Chondrocyte (in vitro differentiated cells): ENCODE measurements at places on chromosomes 1 and 21. TPM values are rescaled to one million over a fixed set of nuclear protein-coding genes. Genes with fewer than 3 reads are reported as not detected.

DNA sequence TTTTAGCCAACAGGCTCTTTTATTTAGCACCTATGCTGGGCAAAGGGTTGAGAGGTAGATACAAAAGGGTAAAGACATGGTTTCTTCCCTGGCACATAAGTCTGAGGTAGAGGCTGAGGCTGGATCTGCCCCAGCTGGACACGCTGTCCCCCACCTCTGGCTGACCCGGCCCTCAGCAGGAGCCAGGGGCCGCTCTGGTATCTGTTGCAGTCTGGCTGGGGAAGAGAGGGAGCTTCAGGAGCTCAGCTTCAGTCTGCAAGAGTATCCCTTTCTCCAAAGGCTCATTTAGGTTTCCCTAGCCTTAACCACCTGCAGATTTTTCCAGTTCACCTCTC, 14.2 kb downstream of the BLACAT1 start:
- H3K27me3 ChIP-seq = peaks cover 36% of the 10 kb centered on the region
- peaks cover 12% of the 10 kb centered on the region for H3K4me1 ChIP-seq
- no peak overlapping the region for H3K4me3 ChIP-seq
- H3K36me3 ChIP-seq = no peaks in the 10 kb centered on the region

GRCh38 chr1:92536211-92536979, 49.7 kb upstream of the GFI1 start:
- H3K4me3 ChIP-seq = no peak overlapping the region
- H3K4me1 ChIP-seq = no peaks in the 10 kb centered on the region
- no peaks in the 10 kb centered on the region for H3K27me3 ChIP-seq
- DNase-seq = no peak
- H3K27ac ChIP-seq = no peak overlapping the region

DNA sequence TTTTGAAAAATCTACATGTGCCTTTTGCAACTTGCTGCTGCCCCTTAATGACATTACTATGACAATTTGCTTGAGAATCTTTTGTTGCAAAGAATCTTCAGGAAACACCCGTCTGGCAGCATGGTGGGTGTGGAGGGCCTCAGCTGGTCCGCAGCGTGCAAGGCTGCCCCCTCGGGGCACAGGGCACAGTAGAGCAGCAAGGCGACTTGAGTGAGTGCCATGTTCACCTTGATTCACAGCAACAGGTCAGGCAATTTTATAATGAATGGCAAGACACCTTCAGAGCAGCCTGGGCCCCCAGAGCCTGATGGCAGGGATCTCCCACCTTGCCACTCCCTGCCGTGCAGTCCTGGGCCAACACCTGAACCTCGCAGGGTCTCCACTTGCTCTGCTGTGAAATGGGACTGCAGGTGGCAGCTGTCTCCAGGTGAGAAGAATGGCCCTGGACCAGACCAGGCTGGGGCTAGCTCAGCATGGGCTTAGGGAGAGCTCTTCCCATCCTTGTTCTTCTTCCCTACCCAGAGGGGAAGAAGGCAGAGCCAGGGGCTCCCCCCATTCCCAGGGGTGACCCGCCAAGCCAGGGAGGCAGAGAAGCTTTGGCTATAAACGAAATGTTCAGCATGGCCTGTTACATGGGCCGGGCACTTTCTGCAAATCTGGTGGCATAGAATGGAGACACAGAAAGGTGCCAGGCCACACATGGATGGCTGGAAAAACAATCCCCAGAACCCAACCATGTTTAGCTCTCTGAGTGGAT, 34.5 kb upstream of the ACTRT2 start:
- H3K4me3 ChIP-seq = no peak overlapping the region
- no peaks in the 10 kb centered on the region for H3K36me3 ChIP-seq
- no peaks in the 10 kb centered on the region for H3K4me1 ChIP-seq
- H3K27ac ChIP-seq = no peak overlapping the region
- no peak for DNase-seq

Gene CFHR4
- not detected in 3 replicates for total RNA-seq

Gene IQCC
- 1.5 to 3.3 TPM (median 2.0 TPM) in 3 replicates for total RNA-seq
